NCI-H1105 treated with DMSO at 0.1 percent for 48 hours (cell line): ENCODE measurements at places on chromosomes 7 and 10.
A peak's percentile ranks its signal among the peaks of the same experiment; 100 is the strongest.

DNA sequence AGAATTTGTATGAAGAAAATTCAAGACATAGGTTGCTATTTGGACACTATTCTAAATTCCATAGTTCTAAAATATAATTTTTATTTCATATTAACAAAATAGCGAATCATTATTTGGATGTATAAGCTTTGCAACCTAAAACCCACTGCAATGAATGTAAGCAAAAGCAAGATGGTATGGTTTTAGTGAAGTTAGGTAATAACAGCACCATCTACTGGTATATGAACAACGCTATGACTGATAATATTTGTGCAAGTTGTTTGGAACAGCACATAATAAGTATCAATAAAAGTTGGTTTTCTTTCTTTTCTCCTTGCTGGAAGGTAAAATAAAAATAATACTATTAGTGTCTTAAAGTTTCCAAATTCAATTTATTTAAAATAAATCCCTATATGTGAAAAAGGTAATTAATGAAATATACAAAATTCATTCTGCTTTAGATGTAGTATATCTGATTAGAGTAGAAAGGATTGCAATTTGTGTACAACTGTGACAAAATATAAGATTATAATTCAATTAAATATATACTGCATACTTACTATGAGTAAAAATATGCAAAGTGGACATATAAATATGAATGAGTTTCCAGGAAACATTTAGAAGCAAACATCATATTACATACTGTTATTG, 79.0 kb upstream of the LSM8 start:
- peak; percentile 66 for DNase-seq

GRCh38 chr7:22111661-22112060, 166.0 kb upstream of the CDCA7L start:
- no peak for DNase-seq

- no peak for DNase-seq
Measured at GRCh38 chr7:157784979-157785441, 448.2 kb downstream of the DNAJB6 start.

DNA sequence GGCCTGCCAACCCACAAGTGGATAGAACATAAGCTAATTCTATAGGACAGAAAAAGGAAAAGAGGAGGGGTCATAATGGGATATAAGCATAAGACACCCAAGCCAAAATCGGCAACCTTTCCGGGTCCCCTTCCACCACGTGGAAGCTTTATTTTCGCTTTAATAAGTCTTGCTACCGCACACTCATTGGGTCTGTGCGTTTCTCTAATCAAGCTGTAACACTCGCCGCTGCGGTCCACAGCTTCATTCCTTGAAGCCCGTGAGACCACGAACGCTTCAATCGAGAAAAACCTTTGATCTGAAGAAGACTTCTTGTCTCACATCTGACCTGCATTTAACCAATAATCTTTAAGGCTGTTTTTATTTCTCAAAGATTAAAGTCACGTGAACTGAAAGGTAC, 35.8 kb upstream of the HECW1 start:
- no peak for DNase-seq
